Effector memory CD8-positive, alpha-beta T cell (primary cell): ENCODE measurements at places on chromosomes 1 and 21.

DNA sequence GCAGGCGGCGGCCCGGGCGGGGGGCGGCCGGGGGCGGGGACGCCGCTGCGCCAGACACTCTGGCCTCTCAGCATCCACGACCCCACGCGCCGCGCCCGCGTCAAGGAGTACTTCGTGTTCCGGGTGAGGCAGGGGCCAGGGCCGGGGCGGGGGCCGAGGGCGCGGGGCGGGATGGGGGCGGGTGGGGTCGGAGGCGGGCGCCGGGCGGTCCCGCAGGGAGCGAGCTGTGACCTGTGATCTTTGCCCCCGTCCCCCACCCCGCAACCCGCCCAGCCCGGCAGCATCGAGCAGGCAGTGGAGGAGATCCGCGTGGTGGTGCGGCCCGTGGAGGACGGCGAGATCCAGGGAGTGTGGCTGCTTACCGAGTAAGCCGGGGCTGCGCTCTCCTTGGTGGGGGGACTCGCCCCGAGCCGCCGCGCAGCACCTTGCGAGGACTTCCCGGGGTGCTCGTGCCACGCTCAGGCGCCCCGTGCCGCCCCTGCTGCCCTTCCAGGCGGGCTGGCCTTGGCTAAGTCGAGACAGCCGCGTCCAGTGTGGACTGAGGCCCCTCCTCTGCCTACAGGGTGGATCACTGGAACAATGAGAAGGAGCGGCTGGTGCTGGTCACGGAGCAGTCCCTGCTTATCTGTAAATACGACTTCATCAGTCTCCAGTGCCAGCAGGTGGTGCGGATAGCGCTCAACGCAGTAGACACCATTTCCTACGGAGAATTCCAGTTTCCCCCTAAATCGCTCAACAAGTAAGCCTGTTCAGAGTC lies 514 bp downstream of the TPRG1L start:
- DNase-seq = peak; percentile 32

- no peak for DNase-seq
These were observed 471.8 kb upstream of the RUNX1 start for GRCh38 chr21:35520856-35521255.

DNA sequence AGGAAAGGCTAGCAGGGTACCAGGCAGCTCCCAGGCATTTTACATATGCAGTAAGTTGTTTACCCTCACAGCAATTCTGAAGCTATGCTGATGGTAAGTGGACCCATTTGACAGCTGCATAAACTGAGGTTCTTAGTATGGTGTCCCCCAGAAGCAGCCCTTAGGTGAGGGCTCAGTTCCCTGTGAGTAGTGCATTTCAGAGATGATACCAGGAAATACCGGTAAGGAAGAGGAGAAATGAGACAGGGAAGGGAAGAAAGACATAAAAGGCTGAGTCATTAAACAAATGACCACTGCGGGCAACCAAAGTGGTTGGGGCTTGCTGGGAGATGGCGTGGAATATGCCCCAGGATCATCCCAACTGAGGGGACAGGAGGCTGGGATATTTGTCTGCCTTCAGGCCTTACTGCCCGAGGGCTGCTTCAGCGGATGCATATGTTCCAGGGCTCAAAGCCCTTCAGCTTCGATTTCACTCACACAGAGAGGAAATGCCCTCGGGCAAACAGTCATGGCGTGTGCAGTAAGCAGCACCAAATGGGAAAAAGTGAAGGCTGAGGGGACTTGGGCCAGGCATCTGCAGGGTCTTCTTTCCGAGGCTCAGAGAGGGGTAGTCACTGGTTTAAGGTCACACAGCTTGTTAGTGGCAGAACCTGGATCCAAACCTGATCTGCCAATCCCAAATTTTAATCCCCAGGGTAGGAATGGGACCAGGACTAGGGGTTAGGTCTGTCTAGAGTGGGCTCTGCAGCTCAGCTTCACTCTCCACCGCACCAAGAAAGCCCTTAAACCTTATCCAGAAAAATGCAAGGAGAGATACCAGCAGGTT lies 133.7 kb upstream of the RUNX3 start:
- DNase-seq = no peak

- peak; percentile 66 for DNase-seq
These were observed 70.0 kb downstream of the LUZP1 start for GRCh38 chr1:23098463-23099170.

DNA sequence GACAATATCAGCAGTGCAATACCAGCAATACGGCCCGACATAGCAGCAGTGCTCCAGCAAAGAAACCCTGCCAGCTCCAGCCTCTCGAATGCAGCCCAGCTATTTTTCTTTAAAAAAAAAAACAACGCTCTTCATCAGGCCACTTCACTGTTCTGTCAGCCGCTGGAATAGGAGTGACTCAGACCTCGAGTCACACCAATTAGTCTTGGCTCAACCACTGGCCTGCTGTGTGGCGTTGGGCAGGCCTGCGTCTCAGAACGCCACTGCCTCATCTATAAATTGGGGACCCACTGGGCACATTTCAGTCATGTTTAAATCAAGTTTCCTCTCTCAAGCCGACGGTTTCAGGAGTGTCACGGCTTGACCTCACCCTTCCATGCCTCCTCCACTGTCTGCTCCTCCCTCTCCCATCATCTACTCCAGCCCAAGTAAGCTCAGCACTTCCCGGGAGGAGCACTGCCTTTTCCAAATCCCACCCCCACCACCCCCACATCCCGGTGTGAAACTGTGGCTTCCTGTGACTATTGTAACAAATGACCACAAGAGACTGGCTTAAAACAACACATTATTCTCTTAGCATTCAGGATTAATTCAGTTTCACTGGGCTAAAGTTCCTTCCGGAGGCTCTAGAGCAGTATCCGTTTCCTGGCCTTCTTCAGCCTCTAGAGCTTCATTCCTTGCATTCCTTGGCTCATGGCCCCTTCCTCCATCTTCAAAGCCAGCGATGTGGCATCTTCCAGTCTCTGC lies 71.9 kb upstream of the EFHD2 start:
- no peak for DNase-seq

DNA sequence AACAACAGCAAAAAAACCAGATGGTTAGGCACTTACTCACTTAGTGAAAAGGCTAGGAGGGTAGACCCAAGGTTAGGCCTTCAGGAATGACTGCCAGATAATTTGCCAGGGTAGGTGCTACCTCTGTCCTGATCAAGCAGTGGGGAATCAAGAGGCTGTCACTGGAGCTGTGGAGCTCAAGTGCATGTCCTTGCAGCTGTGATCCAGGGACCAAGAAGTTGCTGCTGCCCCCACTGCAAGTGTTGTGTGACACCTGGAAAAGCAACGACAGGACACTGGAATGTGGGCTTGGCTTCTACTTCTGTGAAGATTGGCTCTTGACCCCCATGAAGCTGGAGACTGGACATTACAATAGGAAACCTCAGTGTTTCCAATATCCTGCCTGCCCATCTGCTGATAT lies 72.1 kb downstream of the PEX14 start:
- DNase-seq = no peak

GRCh38 chr1:19704247-19705113 lies 39.8 kb downstream of the HTR6 start:
- DNase-seq = peak; percentile 47

- no peak for DNase-seq
These were observed 18.7 kb upstream of the CA6 start for GRCh38 chr1:8926707-8927694.

DNA sequence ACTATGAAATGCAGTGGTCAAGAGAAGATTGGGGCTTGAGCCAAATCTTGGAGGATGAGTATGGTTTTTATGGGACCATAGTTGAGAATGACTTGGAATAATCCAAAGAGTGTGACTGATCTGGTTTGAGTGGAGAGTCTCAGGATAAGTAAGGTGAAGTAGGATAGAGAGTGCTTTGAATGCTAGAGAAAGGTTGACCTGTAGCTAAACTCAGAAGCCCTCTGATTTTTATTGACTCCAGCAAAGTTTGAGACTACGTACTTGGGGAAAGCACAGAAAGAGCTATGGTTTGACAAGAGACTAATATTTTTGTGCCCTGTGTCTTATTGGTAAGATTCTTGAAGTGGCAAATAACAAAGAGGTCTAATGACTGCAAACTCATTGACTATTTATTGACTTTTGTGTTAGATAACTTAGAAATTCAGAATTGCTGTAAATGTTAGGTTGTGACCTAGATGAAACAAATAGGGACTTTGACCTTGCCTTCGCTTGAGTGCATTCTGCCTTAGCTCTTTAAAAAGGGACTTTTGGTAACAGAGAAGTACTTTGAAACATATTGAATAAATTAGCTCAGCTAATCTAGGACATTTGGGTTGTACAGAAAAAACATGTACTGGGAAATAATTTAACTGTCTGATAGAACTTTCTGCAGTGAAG lies 35.1 kb downstream of the UAP1 start:
- no peak for DNase-seq

GRCh38 chr1:6322161-6322560 lies 61.3 kb upstream of the GPR153 start:
- DNase-seq = no peak

DNA sequence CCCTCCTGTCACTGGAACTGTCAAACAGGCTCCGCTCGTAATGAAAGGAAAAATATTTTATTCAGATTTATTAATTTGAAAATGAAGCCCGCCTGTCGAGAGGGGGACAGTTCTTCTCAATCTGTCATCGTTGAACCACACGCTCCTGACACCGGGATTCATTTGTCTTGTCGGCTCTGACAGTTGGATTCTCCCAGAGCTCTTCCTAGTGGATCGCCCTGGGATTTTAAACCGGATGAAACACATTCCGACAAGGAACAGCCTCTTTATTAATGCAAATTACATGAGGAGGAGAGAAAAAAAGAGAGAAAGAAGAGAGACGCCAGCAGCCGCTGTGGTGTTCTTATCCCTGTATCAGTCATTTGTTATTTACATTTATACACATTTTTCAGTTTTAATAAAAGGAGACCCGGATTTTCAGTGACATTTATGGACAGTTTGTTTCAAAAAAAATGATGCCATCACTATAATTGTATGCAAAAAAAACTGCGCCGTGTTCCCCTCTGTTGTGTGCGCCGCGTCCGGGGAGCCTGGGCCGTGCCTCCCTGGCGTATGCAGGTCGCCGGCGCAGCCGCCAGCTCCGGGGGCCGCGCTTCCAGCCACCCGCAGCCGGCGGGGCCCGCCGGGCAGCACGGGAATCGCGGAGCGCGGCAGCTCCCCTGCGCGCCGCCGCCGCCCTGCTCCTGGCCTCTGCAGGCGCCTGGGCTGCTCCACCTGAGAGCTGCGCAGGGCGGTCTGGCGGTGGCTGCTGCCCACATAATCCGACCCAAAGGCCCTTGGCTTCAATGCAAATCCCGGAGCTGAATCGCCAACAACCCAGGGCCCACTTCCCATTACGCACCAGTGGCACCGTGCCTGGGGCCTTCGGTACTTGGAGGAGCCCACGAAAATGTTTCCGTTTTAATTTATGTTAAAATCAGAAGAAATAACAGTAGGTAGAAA lies 237.9 kb upstream of the PBX1 start:
- no peak for DNase-seq

GRCh38 chr21:17612023-17612564 lies 607 bp downstream of the BTG3 start:
- peak; percentile 9 for DNase-seq

GRCh38 chr21:31686272-31686915 lies 26.9 kb downstream of the SOD1 start:
- DNase-seq = no peak

GRCh38 chr1:224180783-224181452 lies 2.1 kb upstream of the DEGS1 start:
- DNase-seq = no peak

GRCh38 chr1:3062616-3063378 lies 6.2 kb upstream of the PRDM16 start:
- DNase-seq = no peak

- no peak for DNase-seq
These were observed 53.9 kb downstream of the SELENOF start for GRCh38 chr1:86860020-86860419.

DNA sequence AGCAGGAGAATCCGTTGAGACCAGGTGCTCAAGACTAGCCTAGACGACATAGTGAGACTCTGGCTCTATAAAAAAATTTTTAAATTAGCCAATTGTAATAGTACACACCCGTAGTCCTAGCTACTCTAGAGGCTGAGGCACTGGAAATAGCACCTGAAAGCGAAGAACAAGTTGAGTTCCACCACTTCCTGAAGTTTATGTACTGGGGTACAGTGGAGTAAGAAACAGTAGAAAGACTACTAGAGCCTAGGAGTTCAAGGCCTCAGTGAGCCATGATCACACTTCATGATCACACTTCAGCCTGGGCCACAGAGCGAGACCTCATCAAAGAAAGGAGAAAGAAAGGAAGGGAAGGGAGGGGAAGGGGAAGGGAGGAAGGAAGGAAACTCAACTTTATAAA lies 19.8 kb downstream of the RSBN1 start:
- no peak for DNase-seq

DNA sequence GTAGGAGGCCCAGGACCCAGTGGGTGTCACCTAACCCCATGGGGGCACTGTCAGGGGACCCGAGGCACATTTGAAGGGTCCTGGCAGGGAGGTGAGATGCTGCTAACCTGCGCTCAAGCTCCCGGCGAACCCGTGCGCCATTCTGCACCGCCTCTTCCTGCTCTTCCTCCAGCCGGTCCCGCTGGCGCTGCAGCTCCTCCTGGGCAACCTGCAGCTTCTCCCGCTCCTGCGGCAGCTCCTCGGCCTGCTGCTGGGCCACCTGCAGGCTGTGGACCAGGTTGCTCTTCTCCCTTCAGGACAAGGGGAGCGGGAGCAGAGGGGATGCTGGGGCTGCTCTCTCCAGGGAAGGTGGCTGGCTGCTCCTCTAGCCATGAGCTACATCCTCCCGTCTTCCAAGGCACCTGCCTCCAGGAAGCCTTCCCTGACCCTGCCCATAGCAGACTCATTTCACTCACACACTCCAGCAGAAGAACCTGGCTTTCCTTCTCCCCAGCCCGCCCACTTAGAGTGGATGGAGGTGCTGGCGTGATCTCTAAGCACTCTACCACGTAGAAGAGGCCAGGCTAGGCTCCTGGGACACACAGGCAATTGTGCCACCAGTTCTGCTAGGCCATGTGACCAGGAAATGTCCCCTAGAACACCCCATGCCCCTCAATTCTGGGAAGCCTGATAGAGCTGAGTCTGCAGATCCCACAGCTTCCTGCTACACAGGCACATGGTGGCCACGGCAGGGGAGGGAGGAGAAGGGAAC lies 15.2 kb upstream of the NBPF1 start:
- DNase-seq = no peak

DNA sequence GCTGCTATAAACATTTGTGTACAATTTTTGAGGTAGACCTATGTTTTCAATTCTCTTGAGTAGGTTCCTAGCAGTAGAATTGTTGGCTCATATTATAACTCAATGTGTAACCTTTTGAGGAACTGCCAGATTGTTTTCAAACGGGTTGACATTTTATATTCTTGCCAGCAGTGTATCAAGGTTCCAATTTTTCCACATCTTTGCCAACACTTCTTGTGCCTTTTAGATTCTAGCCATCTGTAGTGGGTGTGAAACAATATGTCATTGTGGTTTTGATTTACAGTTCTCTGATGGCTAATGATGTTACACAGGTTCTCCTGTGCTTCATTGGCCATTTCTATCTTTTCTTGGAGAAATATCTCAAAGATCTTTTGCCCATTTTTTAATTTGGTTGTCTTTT lies 36.4 kb downstream of the MAP3K7CL start:
- DNase-seq = no peak

GRCh38 chr1:63041660-63042059 lies 257.7 kb downstream of the ATG4C start:
- no peak for DNase-seq

- no peak for DNase-seq
These were observed 32.3 kb downstream of the RAB3GAP2 start for GRCh38 chr1:220239966-220240365.
